Progenitor cell of endocrine pancreas (in vitro differentiated cells): ENCODE measurements at places on chromosomes 2 and 18. TPM values are rescaled to one million over a fixed set of nuclear protein-coding genes. Genes with fewer than 3 reads are reported as not detected.

Gene TMEM182
- 6.4 and 8.1 TPM in 2 replicates for total RNA-seq

Gene UGT1A4
- total RNA-seq = not detected in 2 replicates

Gene CYP27C1
- total RNA-seq = 8.0 and 8.6 TPM in 2 replicates

Gene PMAIP1
- 4.6 and 4.9 TPM in 2 replicates for total RNA-seq

Gene UGT1A1
- total RNA-seq = not detected in 2 replicates

Gene CARF
- total RNA-seq = 11.5 and 13.1 TPM in 2 replicates

Gene ASB18
- not detected in 2 replicates for total RNA-seq

Gene OTOS
- not detected in 2 replicates for total RNA-seq

DNA sequence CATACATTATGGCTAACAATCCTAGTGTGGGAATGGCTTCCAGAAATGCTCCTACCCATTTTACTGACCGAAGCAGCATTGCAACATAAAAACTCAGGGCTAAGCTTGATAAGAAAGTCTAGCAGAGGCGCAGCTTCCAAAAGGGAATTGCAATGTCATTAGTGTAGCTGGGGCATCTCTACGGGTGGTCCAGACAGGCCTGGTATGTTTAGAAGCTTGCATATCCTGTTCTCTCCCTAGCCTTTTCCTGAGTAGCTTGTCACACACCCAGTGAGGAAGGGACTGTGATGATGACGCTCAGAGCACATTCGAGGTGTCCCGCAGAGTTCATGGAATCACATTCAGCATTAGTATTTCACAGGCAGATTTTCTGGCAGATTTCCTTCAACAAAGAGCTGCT lies 38.0 kb upstream of the COL5A2 start:
- DNase-seq = no peak

DNA sequence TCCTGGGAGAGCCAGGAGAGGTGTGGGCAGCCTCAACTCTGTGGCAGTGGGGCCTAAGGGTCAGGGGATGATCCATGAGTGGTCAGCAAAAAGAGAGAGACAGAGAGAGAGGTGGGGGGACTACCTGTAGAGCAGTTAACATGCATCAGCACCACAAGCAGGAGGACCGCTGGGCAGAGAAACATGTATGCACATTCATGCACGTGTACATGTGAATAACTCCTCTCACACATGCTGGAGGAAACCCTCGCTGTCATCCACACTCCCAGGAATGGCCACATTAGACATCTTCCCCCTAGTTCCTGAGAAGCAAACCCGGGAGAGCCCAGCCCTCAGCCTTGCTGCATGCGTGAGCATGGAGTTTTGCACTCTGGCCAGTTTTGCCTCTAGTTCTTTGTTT lies 166.1 kb downstream of the SMAD7 start:
- no peak for DNase-seq

DNA sequence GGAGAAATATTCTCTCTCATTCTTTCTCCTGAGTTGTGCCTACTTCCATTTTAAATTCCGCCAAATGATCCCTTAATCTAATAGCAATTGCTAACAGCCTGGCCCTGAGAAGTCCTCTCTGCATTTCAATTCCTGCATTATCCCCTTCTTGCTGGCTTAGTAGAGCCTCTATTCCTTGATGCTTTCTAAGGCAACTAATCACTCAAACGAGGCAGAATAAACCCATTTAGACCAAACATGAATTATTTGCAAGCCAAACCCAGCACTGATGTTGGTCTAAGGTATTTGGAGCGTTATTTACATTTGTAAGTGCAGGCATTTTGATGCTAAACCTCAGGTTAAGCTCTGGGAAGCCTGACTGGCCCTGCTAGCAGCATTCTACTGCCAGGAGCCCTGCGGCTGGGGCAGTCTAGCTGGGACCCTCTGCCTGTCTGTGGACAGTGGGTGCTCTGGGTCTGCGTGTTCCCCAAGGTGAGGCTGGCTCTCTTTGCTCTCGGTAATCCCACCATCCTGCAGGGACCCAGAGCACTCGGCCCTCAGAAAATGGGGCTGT lies 173.1 kb upstream of the HS6ST1 start:
- DNase-seq = no peak

- no peak for DNase-seq
Observed at GRCh38 chr2:79432731-79433146, 80.1 kb upstream of the CTNNA2 start.

DNA sequence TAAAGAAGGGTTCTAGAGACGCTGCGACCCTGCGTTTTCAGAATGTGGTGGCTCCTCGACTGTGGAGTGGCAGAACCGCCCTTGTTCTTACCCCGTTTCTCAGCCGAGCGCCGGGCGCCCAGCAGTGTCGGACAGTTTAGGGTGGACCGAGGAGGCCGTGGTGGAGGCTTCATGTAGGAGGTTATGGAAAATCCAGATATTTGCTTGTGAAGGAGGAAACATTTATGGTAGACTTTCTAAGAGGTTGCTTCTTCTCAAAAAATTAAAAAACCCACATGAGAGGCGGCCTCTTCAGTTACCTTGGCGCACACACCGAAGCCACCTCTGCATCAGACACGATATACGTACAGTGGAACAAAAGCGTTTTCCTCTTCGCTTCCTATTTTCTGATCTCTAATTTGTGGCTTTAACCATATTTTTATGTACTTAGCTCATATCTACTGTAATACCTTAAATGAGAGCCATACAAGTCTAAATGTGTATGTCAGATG lies 120.8 kb downstream of the NFATC1 start:
- DNase-seq = no peak

DNA sequence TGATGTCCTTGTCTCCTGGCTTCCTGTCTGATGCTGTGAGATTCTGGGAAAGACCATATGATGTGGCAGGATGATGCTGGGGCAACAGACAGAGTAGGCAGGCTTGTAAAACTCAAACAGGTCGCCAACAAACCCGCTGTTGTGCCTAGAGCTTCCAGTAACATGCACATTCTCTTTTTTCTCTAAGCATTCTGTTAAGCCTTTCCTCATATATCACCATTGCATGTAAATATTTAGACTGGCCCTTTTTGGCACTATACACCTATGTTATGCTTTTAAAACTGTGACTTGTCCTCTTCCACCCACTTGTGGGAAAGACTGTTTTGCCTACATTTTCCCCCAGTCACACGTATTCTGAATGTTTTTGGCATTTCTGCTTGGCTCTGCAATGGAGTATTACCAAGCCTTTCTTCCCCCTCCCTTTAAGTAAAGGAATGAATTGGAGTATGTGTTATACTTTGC lies 250.4 kb upstream of the TANK start:
- DNase-seq = no peak

GRCh38 chr2:34899079-34899478 lies 1300.0 kb upstream of the FAM98A start:
- no peak for DNase-seq

GRCh38 chr2:69469784-69470183 lies 32.5 kb upstream of the NFU1 start:
- no peak for DNase-seq

DNA sequence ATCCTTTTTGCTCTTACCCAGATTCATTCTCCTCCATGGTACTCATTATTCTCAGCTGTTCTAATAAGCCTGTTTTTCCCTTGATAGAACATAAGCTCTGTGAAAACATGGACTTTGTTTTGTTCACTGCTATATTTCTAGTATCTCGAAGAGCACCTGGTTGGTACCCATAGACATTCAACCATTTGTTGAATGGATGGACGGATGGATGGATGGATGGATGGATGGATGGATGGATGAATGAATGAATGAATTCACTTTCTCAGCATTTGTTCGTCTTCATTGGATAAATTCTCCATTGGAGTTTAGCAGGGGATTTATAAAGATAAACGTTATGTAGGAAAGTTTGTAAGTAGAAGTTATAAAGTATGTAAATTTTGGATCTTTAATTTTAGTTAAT lies 2.9 kb downstream of the FAM171B start:
- DNase-seq = no peak

- DNase-seq = no peak
Observed at GRCh38 chr2:98050070-98050469, 36.9 kb upstream of the VWA3B start.

GRCh38 chr2:232776435-232776834 lies at the start of gene KCNJ13:
Gene KCNJ13, minus strand, starts transcription at chr2:232776565. Its CDS starts 5,203 bp downstream, at chr2:232771362.
- no peak for DNase-seq

GRCh38 chr2:20568501-20569463 lies 82.1 kb downstream of the HS1BP3 start:
- DNase-seq = no peak
